Activated CD4-positive, alpha-beta T cell treated with anti-CD3 and anti-CD28 coated beads for 1 hour (primary cell): ENCODE measurements at places on chromosomes 12 and 14.

DNA sequence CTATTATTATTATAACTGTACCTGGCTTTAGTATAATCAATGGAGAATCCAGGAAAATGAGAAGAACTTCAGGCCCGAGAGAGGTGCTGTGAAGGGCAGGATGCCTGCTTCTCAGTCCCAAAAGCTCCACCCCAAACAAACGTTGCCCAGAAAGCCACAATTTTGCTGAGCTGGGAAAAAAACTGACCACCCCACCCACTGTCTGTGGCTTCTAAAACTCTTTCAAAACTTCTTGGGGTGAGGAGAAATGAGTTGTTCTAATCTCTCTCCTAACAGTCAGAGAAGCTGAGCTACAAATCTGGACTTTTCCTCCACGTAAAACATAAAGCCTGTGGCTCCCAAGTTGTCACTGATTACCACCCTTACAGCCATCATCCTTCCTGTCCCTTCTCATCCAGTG lies 13.4 kb downstream of the VDR start:
- DNase-seq, result no peak

- DNase-seq, result no peak
Measured at GRCh38 chr14:68741839-68742470, 50.9 kb downstream of the ZFP36L1 start.

- no peak for DNase-seq
Measured at GRCh38 chr12:17976202-17976601, 113.8 kb downstream of the RERGL start.

- DNase-seq, result no peak
Measured at GRCh38 chr12:41466802-41467201, 278.7 kb downstream of the PDZRN4 start.

GRCh38 chr12:68579254-68579653 lies 31.4 kb upstream of the RAP1B start:
- DNase-seq, result no peak

GRCh38 chr12:89484470-89484869 lies 40.1 kb downstream of the GALNT4 start:
- no peak for DNase-seq

DNA sequence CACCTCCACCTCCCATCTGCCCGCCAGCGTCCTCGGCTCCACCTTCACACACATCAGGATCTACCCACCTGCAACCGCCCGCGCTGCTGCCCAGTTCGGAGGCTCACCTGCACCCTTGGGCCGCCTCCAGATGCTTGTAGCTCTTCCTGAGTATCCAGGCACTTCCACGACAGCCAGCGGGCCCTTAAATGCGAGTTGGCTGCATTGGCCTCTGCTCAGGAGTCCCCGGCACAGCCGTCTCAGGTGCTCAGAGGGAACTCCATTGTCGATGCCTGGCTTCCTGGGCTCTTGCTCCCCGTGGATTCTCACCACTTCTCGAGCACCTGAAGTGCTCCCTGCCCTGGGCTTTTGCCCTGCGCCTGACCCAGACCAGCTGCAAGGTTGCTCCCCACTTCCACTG lies 21.9 kb upstream of the CDCA4 start:
- DNase-seq, result no peak

GRCh38 chr12:63917864-63918799 lies 73.6 kb downstream of the SRGAP1 start:
- no peak for DNase-seq

DNA sequence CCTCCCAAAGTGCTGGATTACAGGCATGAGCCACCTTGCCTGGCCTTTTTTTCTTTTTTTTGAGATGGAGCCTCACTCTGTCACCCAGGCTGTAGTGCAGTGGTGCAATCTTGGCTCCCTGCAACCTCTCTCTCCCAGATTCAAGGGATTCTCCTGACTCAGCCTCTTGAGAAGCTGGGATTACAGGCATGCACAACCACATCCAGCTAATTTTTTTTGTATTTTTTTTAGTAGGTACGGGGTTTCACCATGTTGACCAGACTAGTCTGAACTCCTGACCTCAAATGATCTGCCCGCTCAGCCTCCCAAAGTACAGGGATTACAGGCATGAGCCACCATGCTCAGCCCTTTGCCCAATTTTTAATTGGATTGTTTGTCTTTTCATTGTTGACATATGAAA lies 58.0 kb downstream of the SINHCAF start:
- no peak for DNase-seq

DNA sequence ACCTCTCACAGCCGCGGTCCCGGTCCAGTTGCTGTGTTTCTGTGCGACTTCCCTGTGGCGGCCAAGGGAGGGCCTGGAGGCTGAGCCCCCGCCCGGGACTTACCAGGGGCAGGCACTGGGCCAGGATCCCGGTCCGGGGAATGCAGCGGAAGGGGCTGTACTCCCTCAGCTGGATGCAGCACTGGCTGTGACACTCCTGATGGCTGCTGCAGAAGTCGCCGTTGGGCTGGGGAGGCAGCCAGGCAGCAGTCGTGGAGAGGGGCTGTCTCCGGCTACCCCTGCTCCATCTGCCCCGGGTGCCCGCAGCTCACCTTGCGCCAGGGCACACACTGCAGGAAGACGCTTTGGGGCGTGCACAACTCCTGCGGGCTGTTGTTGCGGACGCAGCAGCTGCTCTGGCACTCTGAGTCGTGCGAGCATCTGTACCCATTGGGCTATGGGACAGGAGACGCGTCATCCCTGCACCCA lies 6.2 kb downstream of the LRCOL1 start:
- DNase-seq, result no peak

GRCh38 chr14:104657563-104658324 lies 31.7 kb upstream of the INF2 start:
- DNase-seq, result no peak

DNA sequence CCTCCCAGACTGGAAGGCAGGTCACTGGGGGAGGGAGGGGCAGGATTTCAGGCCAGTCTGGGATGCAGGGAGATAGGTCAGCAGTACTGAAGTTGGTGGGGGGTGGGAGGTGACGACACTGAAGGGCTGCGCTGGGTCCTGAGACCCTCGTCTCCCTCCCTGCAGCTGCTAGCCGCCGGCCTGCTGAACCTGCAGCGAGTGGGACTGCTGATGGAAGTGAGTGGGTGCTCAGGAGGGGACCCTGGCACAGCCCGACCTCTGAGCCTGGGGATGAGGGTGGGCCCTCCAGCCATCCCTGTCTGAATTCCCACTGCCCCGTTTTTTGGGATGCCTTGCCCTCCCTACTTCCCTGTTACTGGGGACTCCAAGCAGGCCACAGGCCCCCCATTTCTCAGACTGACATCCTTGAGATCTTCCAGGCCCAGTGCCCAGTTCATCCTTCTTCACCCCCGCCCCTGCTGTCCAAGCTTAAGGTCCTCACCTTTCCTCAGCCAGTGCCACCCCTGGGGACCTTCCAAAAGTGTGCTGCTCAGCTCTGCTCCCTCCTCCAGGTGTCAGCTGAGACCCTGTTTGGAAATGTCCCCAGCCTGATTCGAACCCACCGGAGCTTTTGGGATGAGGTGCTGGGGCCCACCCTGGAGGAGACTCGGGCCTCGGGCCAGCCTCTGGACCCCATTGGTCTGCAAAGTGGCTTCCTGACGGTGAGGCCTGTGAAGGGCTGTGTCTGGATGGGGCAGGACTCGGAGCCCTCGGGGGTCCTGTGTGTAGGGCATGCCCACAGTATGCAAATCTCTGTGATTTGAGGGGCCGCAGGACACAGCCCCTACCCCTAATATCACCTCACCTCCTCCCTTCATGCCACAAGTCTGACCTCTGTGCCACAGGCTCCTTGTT lies 5.5 kb downstream of the PLEKHG6 start:
- no peak for DNase-seq

DNA sequence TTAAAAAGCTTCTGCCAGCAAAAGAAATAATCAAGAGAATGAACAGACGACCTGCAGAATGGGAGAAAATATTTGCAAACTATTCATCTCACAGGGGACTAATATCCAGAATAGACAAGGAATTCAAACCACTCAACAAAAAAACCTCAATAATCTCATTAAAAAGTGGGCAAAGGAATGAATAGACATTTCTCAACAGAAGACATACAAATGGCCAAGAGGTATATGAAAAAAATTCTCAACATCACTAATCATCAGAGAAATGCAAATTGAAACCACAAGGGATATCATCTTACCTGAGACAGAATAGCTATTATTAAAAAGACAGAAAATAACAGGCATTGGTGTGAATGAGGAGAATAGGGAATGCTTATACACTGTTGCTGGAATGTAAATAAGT lies 270.0 kb downstream of the DACT1 start:
- no peak for DNase-seq

DNA sequence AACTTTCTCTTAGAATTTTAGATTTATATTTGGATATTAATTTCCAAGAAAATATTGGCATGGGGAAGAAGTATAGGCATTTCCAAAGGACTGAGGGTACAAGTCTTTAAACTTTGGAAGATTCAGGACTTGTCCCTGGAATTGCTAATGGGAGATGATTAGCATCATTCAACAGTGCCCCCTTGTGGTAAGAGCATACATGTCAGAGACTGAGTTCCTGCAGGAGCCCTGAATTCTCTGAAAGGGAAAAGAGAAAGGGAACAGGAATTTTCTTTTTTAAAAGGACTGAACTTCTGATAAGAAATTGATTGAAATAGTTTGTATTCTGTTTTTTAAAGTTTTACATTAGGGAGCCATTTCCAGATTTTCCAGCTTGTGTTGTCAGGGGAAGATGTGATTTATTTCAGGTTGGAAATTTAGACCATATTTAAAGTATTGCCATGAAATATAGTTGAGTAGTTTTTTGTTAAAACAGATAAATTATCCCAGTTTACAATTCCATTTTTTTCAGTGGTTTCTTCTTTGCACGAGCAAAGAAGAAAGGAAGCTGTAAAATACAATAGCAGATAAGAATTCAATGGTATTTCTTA lies 44.0 kb upstream of the REP15 start:
- no peak for DNase-seq

- DNase-seq, result no peak
Measured at GRCh38 chr12:14664434-14665023, 31.9 kb downstream of the GUCY2C start.

- DNase-seq, result no peak
Measured at GRCh38 chr14:92495027-92495426, 18.6 kb upstream of the RIN3 start.

GRCh38 chr14:39322807-39323206 lies 89.1 kb downstream of the MIA2 start:
- DNase-seq, result no peak

DNA sequence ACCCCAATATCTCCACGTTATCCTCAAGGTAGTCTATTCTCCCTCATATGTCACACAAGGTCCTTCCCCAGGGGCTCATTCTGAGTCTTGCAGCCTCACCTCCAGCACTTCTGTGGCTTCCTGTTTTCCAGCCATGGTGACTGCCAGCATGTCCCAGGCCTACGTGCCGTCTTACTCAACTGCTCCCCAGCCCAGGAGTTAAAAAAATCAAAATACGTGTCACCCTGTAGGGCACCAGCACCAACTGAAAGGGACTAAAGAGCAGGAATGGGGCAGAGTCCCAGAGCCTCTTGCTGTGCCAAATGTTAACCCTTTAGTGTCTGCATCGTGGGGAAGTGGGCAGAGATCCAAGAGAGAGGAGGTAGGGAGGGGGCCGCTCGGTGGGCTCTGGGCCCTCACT lies 37.0 kb upstream of the MED13L start:
- no peak for DNase-seq

DNA sequence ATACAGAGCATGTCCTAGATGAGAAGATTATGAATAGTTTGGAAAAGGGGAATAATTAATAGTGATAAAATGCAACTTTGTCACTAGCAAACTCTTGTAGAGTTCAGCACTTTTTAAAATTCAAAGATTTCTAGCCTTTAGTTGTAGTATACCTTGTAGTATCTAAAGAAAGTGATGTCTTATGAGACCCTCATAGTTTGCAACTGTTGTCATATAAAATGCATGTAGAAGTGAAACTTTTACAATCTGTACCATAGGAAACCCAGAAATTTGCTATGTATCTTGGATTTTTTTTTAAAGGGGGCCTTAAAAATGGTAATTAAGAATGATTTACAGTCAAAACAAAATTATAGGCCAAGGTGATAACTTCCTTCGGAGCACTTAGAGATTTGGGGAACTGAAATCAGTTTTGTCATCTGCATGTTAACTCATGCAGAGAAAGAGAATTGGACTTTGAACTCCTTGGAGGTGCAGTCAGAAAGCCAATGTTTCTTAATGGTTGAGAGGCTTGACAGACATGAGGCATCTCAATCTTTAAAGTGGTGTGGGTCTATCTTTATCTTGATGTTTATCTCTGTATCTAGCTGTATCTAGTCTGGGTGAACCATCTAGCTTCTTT lies 1.3 kb downstream of the LRRK2 start:
- no peak for DNase-seq

- no peak for DNase-seq
Measured at GRCh38 chr14:100155756-100156616, 3.5 kb downstream of the DEGS2 start.

DNA sequence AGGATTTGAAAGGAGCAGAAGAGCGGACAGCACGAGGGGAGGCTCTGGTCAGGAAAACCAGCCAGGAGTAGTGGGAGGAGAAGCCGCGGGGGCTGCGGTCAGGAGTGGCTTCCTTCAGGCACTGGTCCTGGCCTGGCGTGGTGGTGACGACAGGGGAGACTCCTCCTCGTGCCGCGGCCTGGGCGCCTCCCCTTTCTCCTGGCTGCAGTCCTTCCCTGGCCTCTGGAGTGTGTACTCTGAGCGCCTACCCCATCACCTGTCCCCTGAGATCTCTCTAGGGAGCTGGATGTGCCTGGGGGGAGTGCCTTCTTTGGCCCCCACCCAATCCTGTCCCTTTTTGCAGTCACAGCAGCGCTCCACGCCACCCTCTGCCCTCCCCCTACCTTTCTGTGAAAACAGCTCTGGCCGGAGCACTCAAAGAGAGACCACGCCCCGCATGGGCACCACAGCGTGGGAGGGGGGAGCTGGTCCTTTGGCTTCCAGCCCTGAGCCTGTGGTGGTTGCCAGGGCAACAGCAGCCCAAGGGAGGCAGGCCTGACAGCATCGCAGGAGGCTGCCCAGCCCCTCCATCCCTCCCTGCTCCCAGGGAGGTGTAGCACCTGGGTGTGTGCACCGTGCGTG lies 125.9 kb downstream of the CALM1 start:
- no peak for DNase-seq

- DNase-seq, result no peak
Measured at GRCh38 chr14:94462219-94462551, 9.6 kb upstream of the SERPINA11 start.

GRCh38 chr12:52063981-52064649 lies 5.7 kb upstream of the ATG101 start:
- no peak for DNase-seq

- no peak for DNase-seq
Measured at GRCh38 chr14:50970886-50971781, 26.9 kb upstream of the PYGL start.

DNA sequence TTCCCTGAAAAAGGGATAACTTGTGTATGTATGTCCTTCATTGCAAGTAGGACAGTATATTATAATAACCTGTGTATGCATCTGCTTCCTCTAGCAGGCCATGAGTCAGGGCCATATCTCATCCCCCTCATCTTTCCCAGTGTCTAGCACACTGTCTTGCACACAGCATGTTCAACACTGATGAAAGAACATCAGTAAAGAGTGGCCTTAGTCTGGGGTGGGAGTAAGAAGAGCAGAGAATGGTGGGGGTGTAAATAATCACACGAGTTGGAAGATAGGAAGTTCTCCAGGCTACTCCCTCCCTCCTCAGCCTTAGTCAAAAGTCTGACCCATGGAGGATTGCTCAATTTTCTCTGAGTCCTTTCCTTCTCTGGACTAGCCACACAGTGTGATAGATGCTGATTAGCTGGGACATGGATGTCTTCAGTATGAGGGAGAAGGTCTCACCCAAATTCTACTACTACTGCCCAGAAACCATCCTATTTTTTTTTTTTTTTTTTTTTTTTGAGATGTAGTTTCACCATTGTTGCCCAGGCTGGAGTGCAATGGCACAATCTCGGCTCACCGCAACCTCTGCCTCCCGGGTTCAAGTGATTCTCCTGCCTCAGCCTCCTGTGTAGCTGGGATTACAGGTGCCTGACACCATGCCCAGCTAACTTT lies 14.6 kb upstream of the SP1 start:
- DNase-seq, result no peak
